Activated CD4-positive, alpha-beta T cell treated with anti-CD3 and anti-CD28 coated beads for 24 hours (primary cell): ENCODE measurements at places on chromosomes 6 and 20.

- DNase-seq: no peak
Measured at GRCh38 chr6:104789770-104790190, 69.9 kb downstream of the HACE1 start.

- DNase-seq: peak; percentile 2
Measured at GRCh38 chr6:25278261-25278913, 787 bp upstream of the CARMIL1 start.

- DNase-seq: no peak
Measured at GRCh38 chr20:26276554-26277210, 580.0 kb upstream of the ZNF337 start.

DNA sequence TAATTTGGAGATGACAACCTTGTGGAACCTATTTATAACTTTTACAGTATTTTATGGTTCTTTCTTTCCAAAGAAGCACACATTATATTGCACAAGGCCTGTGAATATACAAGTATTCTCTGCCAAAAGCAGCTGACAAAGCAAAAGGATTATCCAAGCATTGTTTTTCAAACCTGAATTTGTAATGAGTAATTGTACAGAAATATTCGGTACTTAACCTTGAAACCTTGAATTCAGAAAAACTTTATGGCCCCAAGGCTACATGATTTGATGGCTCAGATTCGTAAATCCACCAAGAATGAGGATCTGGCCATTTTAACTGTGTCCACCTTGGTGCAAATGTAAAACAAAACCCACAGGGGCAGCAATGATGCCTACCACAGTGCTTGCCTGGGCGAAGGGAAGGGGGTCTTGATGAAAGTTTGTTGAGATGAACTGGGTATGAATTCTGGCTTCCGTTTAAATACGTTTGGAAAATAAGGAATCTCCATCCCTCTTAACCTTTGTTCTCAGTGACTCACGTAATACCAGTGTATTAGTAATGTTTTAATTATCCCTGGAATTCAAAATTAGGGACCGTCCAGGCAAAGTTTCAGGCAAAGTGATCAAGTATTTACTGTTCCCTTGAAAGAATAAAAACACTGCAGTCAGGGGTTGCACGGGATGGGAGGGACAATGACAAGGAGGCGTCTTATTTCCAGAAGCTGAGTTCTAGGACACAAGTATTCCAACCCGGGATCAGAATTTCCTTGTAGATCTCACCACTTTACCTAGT is 2.7 kb upstream of the RBM24 start:
- no peak for DNase-seq

DNA sequence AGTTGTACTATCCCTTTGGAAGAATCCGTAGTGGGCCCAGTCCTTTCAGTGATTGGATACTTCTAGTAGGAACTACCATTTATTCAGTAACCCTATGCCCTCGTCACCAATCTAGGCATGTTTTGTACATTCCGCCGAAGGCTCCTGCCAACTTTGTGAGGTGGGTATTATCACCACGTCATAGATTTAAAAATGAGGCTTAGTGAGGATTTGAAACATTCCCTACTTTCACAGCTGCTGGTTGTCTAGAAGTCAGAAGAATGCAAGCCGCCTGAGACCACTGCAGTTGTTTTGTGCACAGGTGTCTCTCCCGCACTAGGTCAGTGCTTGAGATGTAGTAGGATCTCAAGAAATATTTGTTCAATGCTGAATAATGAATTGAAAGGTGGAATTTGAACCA is 32.6 kb downstream of the ENPP1 start:
- DNase-seq: no peak

DNA sequence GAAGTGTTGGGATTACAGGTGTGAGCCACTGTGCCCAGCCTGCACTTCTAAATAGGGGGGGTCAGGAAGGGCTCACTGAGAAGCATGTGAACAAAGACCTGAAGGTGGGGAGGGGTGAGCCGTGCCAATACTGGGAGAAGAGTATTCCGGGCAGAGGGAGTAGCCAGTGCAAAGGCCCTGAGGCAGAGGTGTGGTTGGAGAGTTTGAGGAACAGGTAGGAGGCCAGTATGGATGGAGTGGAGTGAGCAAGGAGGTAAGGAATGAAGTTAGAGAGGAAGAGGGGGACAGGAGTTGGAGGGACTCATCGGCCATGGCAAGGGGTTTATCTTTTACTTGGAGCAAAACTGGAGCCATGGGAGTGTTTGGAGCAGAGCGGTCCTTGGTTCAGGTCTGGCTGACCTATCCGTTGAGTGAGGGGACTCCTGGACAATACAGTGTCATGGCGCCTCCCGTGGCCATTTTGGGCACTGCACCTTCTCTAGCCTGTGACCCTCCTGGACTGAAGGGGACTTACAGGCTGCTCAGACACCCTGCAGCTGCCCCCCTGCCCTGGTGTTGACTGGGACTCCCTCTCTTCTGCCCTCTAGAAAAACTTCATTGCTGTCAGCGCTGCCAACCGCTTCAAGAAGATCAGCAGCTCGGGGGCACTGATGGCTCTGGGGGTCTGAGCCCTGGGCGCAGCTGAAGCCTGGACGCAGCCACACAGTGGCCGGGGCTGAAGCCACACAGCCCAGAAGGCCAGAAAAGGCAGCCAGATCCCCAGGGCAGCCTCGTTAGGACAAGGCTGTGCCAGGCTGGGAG is 12.1 kb downstream of the FOXS1 start:
- peak; percentile 54 for DNase-seq
